ENCODE measurements at places on chromosomes 3 and 15.
A peak's percentile ranks its signal among the peaks of the same experiment; 100 is the strongest.

DNA sequence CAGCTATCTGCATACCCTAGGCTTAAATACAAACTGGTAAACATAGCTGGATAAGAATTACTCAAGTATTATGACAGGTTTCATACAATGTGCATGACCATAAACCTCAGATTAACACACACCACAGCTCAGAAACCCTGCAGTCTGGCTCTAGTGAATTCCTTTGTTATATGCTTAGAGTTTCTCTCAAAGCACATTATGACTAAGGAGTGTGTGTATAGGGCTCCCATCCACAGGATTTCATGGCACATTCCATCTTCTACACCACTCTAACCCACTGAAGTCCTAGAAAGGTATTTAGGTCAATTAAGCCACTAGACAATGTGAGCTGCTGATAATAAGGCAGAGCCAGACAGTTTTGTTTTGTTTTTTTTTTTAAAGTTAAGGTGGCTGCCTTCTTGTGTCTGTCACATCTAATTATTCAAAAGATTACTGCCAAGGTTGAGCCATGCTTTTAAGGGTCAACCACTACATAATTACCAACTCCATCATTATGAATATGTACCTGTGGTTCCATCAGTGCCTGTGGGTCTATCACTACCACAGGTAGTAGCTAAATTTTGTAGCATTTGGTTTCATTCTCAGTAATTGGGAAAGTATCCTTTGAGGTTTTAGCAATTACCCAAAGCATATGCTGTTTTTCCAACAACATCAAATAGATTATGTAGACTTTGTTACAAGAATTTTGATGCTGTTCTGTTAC, 107.0 kb downstream of the ALCAM start:
- DNase-seq, result no peak

DNA sequence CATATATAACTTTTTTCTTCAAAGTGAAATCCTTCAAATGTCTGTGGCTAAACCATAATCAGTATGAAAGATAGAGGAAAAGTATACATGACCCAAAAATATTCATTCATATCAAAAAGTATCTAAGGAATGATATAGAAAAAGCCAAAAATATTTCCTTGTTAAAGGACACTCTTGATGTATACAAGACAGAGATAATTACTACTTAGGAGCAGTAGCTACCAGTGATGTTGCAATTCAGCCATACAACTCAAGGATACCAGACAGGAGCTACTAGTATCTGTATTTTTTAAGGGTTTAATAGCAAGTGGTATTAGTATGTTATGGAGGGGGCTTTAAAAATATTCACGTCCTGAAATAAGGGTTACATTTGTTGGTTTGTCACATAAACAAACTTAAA, 37.0 kb downstream of the FBXL22 start:
- no peak for DNase-seq

- DNase-seq, result no peak
These were observed 90.1 kb upstream of the BHLHE40 start for GRCh38 chr3:4888913-4889846.

- DNase-seq, result no peak
These were observed 246.8 kb downstream of the NR1D2 start for GRCh38 chr3:24191801-24192403.

DNA sequence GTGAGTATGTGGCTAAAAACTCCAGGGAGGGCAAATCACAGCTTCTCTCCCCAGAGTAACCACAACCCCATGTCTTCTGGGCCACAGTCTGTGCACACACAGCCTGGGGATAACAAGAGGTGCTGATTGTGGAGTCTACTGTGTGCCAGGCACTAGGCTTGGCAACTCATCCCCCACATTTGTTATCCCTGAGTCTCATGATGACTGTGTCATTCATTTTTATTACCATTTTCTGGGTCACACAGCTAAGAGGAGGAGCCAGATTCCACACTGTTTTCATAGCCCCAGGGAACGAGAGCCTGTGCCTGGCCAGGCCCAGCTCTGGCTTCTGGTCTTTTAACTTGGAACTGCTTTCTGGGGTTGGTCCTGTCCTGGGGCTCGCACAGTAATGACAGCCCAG, 34.5 kb downstream of the ESYT3 start:
- no peak for DNase-seq

DNA sequence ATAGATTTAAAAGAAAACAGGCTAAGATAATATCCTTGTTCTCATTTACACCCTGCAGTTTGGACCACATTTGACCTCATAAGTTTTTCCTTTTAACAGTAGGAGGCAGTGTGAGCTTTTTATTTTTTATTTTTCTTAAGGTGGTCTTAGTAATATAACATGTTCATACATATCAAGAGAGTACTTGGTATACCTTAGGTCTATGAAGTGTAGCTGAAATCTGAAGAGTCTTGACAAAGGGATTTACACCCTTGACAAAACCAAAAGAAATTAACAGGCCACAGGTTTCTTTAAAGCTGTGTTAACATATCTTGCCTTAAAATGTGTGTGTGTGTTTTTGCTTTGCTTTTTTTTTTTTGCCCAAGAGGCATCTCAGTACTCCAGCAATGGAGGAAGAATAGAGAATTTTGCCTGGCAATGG, 3.2 kb downstream of the RAP2B start:
- peak; percentile 63 for DNase-seq

DNA sequence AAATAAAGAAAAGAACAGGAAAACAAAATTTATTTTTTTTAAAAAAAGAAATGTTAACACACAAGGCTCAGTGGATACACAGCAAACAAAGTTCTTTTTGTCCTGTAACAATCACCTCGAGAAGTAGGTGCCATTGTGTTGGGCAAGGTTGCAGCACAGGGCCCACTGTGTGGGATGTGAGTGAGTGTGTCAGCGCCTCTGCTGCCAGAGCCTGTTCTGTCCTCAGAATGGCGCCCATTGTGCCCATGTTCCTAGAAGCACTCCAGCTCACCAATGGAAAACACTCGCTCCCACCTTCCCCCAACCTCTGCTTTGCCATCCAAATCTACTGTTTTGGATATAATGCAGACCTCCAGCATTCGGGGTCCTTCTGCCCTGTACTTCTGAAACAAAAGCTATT, 84.9 kb upstream of the CLDN18 start:
- no peak for DNase-seq

GRCh38 chr3:13662238-13662847, 113.4 kb downstream of the FBLN2 start:
- no peak for DNase-seq

GRCh38 chr3:20561166-20561565, 375.2 kb upstream of the SGO1 start:
- DNase-seq, result no peak

DNA sequence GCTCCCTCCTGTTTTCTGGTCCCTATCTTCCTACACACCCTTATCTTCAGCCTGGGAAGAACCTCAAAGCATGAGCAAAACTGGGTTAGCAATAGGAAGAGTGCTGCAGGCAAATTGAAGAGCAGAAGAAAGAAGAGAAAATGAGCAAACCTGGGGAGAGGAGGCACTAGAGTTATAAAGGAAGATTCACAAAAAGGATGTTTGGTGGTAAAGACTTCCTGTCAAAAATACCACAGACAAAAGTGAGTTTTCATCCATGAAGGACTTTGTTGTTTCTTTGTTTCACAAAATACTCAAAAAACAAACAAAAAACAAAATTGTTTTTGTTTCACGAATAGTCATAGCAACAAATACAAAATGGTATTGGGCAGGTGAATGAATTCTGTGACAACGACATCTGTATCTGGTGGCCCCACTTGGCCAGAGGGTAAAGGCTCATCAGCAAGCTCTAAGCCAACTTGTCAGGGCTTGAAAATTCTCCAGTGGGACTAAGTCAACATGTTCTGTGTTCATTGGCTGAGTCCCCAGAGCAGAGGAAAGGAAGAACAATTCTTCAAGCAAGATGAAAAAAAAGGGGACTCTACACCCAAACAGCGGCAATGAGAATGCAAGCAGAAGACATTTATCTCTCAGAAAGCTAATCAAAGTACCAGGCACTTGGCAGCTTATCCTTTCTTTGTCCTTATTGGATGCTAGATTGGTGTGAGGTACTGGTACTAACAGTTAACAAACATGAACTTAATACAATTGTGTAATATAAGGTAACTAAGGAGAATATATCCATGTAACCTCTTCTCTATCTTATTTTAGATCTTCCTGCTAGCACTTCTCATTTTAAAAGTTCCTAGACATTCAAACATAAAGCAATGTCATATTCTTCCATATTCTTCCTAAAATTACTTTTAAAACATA, 9.7 kb downstream of the ATP8B4 start:
- no peak for DNase-seq

DNA sequence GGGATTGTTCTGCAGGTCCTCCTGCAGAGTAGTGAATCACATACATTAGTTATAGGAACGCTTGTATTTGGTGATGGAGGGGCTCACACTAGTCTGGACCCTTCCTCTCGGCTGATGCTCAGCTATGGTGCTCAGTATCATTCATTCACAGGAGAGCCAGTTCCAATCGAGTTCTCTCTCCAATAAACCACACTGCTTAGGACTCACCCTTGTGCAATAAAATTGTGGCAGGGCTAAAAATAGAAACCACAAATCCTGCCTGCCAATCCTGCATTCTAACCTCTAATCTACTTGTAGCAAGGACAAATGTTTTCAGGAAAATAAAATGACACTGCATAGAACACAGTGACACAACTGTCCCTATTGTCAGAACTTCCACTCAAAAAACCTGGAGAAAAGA, 138.4 kb upstream of the TBL1XR1 start:
- no peak for DNase-seq

DNA sequence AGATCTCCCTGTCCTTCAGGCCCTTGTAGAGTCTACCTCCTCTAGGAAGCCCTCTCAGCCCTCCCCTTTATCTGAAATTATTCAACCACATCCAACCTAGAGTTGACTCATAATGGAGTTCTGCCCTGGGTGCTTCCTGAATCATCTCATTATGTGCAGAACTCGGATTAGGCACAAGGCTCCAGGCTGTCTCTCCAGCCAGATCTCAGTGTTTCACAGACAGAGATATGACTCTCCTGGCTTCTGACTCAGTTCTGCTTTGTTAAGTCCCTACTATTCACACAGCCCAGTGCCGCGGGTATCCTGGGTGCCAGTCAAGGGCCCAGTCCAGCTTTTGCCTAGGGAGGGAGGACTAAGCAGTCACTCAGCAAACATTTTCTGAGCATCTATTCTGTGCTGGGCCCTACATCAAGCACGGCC, 9.3 kb downstream of the STRA6 start:
- no peak for DNase-seq

DNA sequence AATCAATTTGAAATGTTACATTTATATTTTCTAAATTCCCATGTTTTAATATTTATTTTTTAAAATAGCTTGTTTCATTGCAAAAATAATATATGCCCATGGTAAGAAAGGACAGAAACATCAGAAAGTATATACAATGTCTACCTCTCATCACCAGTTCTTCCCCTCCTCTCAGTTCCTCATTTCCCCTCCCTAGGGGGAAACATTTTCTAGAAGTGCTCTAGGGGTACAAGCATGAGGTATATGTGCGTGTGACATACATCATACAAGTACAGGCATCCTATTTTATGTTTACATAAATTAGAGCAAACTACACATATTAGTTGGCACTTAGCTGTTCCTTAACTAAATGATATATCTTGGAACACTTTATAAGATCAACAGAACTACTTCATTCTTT, 189.3 kb upstream of the VEPH1 start:
- DNase-seq, result no peak

DNA sequence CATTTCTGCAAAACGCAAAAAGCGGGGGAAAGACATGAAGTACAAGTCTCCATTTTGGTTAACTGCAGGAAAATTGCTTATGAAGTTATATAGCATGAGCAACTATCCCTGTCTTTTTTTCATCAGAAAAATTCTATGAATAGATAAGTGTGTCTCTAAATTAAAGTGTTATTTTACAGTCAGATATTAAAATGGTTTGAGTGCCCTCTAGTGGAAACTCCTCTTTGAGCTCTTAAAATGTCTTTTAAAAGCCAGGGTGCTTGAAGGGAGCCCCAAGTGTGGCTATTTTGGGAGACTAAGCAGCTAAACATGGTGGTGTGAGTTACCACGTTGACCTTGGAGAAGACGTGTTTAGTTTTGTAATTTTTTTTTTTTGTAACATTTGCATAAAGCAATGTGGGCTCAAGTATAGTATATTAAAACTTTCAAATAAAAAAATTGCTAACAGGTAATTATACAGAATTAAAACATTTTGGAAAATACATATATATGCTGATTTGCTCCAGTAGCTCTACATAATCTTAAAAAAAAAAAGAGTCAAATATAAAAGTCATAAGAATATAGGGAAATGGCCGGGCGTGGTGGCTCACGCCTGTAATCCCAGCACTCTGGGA, 77.2 kb downstream of the PPP2R3A start:
- DNase-seq, result peak; percentile 18

DNA sequence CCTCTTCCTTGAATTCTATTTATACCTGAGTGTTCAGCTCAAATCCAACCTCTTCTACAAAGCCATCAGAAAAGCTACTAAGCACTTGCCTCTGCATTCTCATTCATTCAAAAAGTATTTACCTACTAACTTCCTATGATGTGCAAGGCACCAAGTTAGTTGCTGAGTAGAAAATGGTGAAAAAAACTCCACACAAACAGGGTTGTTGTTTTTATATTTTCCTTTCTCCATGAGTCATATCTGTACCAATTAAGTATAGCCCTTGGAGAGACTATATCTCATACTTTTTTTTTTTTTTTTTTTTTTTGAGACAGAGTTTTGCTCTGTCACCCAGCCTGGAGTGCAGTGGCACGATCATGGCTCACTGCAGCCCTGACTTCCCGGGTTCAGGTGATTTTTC, 67.7 kb downstream of the IGF2BP2 start:
- no peak for DNase-seq

DNA sequence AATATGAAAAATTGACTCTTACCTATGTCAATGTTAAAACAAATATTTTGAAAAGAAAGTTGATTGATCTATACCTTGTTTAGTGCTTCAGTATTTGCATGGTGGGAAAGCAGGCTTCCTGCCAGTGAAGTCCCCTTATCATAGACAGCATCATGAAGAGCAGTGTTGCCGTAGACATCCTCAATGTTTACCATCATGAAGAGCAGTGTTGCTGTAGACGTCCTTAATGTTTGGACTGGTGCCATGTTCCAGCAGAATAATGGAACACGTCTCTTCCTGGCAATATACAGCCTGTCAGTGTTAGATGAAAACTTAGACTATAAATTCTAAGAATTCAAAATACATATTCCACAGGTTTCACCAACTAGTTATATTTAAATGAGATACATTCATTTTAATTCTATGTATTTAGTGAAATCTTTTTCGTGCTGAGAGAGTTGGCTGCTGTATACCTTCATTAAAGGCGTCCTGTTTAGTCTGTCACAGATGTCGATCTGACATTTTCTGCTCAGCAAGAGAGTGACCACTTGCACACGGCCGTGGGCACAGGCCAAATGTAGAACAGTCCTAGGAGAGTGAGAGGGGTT, 116.8 kb downstream of the LMLN start:
- no peak for DNase-seq

DNA sequence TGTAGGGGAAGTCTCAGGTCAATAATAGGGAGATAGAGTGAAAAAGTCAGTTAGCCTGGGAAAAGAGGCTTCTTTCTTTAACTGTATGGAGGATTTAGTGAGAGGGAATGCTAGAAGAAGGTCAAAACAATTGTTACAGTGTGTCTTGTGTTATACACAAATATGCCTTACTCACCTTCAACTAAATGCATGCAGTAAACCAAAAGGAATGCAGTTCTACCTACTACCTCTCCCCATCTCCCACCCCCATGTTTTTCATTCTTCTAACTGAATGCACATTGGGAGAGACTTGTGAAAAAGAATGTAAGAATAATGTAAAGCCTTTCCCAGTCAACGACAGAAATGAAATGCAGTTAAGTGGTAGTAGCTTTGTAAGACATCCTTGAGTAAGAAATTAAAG, 33.8 kb downstream of the CCDC66 start:
- no peak for DNase-seq

GRCh38 chr15:29724026-29724425, 98.2 kb downstream of the TJP1 start:
- no peak for DNase-seq

Data from hematopoietic multipotent progenitor cell treated with erythropoietin and hydrocortisone succinate and interleukin-3 and kit ligand, for 17 days (in vitro differentiated cells).